GM04503 (cell line): ENCODE measurements at places on chromosomes 13 and 19.

GRCh38 chr13:59230484-59231264 lies 933.1 kb downstream of the DIAPH3 start:
- DNase-seq: no peak

- DNase-seq: no peak
These were observed 106.6 kb downstream of the LRCH1 start for GRCh38 chr13:46659413-46660065.

DNA sequence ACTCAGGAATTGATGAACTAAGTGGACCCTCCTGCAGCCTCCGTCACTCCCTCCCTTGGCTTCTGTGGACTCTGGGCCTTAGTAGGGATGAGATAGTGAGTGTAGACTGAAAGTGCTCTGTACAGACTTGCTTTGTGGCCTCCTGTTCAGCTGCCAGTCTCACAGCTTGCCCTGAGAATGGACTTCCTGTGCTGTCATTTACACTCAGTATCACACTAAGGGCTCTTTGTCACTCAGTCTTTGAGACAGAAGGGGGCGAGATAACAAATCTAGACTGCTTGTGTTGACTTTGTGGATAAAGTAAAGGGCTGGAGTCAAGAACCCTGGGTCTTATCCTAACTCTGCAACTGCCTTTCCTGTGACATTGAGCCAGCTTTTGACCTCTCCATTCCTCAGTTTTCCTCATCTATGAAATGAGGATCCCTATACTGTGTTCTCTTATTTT lies 21.0 kb upstream of the SPRY2 start:
- DNase-seq: no peak

DNA sequence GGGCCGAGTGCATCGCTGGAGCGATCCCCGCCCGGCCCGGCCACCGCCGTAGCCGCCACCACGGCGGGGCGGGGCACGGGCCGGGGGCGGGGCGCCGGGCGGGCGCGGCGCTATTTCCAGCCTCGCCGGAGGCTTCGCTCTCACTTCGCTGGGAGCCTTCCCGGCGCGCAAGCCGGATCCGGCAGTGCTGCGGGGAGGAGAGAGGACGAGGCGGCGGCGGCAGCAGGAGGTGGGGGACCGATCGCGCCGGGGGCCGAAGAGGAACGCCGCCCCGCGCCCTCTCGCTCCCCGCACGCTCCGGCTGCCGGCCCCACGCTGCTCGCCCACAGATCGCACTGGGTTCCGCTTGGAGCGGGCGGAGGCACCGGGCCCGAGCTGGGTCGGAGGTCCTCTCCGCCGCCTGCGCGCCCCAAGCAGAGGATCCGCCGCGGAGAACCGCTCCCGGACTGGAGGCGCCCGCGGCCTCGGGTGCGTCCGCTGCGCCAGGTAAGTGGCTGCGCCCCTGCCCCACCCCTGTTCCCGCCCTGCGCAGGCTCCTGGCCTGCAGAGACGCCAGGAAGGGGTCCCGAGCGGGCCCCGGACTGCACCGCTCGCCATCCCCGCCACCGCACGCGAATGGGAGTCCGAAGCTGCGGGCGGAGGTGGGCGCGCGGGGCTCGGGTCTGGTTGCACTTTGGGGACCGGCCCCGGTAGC lies at the start of gene CHST8:
CHST8 (plus strand) TSS at position 143 of the 694 bp plus-strand sequence. CDS start 67,309 bp downstream, outside the sequence.
- no peak for DNase-seq

GRCh38 chr19:35211545-35212230 lies 16.9 kb downstream of the FAM187B start:
- no peak for DNase-seq

- no peak for DNase-seq
These were observed at the start of gene ATG4D for GRCh38 chr19:10543420-10544241. TSS of gene ATG4D (plus strand) at chr19:10543904. CDS start at chr19:10544091, 187 bp downstream.

DNA sequence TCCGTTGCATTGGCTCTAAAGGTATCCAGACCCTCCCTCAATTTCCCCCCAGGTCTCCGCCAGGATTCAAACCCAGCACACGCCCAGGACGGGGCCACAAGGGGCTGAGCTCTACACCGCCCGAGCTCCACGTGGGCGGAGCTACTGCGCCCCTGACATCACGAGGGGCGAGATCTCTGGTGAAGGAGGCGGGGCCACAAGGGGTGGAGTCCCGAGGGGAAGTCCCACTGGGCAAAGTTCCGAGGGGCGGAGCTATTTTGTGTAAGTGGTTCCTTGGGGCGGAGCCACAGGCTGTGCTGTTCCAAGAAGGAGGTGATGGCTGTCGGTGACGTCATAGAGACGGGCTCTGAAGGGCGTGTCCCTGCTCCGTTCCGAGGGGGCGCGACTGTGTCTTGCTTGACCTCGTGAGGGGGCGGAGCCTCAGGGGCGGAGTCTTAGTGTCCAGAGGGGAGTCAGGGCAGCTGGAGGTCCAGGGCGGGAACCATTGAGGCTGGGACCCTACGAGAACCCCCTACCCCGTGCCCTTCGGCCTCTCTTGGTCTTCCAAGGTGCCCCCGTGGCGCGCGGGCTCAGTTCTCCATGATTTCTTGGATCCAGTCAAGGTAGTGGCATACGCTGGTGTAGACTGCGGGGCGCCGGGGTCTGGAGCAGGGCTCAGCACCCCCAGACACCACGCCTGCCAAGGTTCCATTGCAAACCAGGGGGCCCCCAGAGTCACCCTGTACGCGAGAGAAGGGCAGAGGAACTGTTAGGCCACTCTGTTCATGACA lies 1.3 kb upstream of the KLK8 start:
- DNase-seq: no peak

- DNase-seq: no peak
These were observed 37.3 kb downstream of the ENOX1 start for GRCh38 chr13:43749503-43749902.

DNA sequence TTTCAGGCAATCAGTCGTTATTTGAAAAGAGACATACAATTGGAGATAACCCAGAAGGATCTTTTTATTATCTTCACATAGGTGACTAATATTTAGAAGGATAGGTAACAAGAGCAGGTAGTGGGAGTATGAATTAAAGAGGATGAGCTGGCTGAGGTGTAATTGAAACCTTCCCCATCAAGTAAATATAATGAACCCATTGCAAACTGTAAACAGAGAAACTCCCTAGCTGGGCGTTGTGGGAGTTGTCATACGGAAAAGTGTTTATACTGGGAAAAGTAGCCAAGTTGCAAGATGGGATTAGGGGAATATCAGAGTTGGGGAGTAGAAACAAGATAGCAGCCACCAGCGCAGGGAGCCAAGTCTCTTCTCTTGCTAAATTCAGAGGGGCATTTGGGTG lies 448.4 kb downstream of the COG6 start:
- no peak for DNase-seq

- DNase-seq: no peak
These were observed 14.6 kb upstream of the URAD start for GRCh38 chr13:28002886-28003698.

DNA sequence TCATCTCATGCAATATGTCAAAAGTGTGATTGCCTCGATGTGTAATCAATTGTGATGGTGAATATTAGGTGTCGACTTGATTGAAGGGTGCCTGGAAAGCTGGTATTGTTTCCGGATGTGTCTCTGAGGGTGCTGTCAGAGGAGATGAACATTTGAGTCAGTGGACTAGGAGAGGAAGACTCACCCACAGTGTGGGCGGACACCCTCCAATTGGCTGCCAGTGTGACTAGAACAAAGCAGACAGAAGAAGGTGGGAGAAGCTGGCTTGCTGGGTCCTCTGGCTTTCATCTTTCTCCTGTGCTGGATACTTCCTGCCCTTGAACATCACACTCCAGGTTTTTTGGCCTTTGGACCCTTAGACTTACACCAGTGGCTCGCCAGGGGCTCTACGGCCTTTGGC lies 15.5 kb upstream of the CABP5 start:
- DNase-seq: no peak

DNA sequence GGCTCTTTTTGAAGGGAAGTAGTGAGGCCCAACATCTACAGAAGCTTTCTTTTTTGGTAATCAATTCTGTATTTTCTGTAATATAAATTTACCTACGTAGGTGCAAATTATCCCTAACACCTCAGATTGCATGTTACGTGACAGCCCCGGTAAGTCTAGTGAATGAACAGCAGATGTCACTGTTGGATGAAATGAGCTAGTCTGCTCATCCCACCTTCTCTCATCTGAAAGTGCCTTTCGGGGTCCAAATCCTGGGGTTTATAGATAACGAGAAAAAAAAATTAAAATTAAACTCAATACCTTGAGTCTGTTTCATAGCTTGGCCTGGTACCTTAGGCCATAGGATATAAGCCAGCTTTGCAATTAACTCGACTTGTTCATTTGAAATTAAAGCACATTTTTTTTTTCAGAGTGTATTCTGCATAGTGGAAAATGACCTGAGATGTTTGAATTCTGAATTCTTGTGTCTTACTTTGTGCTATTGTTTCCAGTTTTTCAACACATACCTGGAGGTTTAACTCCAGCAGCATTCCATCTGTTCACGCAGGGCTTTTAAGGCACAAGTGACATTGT lies 548.2 kb downstream of the GPC5 start:
- no peak for DNase-seq

GRCh38 chr13:21402586-21403307 lies 56.4 kb downstream of the ZDHHC20 start:
- no peak for DNase-seq

GRCh38 chr19:46862974-46863632 lies 2.3 kb downstream of the ARHGAP35 start:
- no peak for DNase-seq

GRCh38 chr19:7973883-7974282 lies 30.4 kb upstream of the TIMM44 start:
- no peak for DNase-seq
